ENCODE measurements at places on chromosomes 16 and 17.

GRCh38 chr17:18261146-18261515 is 669 bp downstream of the MIEF2 start:
- DNase-seq: no peak

- no peak for DNase-seq
These were observed 13.2 kb downstream of the SDK2 start for GRCh38 chr17:73630965-73631595.

GRCh38 chr16:66513111-66513723 is 36.7 kb downstream of the TK2 start:
- DNase-seq: no peak

- no peak for DNase-seq
These were observed 172.5 kb downstream of the CCDC182 start for GRCh38 chr17:57572600-57572999.
